ENCODE measurements at places on chromosomes 2 and 18.

- DNase-seq = no peak
Measured at GRCh38 chr2:9914384-9915065, 37.0 kb upstream of the GRHL1 start.

- no peak for DNase-seq
Measured at GRCh38 chr2:141933226-141933625, 197.6 kb downstream of the LRP1B start.

GRCh38 chr2:233163486-233164103 lies 87.9 kb upstream of the ATG16L1 start:
- DNase-seq = no peak

DNA sequence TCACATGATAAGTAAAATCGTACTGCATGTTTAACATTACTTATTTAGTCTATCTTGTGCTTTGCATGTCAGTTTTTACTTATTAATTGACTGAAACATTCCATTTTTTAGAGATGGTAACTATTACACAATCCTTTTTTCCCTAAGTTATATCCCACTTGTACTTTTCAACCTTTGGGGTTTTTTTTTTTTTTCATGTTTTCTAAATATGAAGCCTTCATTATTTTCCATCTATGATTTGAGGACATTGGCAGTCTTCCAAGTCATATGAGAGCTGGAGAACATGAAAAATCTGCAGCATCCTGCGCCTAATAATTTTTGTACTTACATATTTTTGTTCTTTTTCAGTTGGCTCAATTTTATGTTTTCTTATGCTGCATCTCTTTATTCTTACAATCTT lies 113.9 kb downstream of the MYO1B start:
- DNase-seq = no peak

- no peak for DNase-seq
Measured at GRCh38 chr2:131143803-131144202, 38.7 kb downstream of the PLEKHB2 start.

DNA sequence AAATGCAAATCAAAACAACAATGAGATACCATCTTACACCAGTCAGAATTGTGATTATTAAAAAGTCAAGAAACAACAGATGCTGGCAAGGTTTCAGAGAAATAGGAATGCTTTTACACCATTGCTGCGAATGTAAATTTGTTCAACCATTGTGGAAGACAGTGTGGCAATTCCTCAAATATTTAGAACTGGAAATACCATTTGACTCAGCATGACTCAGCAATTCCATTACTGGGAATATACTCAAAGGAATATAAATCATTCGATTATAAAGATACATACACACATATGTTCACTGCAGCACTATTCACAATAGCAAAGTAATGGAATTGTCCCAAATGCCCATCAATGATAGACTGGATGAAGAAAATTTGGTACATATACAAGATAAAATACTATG lies 516.7 kb downstream of the ERBB4 start:
- DNase-seq = no peak

DNA sequence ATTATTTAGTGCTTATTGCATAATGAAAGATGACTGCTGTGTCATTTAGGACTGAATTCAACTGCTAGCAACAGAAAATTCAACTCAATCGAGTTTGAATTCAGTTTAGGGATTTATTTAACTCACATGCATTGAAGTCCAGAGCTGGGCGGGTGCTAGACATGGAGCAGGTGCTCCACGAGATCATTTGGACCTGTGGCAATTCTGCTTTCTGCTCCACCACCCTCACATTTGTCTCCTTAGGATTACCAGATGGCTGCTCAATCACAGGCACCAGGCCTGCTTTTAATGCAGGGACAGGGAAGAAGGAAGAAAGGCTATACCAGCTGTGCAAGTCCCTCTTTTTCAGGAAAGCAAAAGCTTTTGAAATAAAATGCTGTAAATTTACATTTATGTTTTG lies 572.9 kb upstream of the SLC8A1 start:
- no peak for DNase-seq

DNA sequence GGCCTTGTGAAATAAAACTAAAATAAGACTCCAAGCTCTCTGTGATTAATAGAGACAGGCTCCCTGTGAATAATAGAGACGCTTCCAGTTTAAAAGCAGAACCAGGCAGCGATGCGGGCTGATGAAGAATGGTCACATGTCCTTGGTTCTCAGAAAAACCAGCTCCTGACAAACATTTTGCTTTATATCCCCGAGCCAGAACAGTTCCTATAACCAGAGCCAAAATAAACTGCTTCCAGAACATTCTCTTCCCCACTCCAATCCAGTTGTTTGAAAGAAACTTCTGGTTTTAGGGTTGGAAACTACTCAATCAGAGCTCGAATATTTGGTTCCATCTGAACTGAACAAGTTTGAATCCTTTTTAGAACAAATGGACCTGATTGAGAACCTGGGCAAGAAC lies 213.7 kb downstream of the TSN start:
- no peak for DNase-seq

GRCh38 chr2:220962556-220962955 lies 609.5 kb downstream of the EPHA4 start:
- DNase-seq = no peak

DNA sequence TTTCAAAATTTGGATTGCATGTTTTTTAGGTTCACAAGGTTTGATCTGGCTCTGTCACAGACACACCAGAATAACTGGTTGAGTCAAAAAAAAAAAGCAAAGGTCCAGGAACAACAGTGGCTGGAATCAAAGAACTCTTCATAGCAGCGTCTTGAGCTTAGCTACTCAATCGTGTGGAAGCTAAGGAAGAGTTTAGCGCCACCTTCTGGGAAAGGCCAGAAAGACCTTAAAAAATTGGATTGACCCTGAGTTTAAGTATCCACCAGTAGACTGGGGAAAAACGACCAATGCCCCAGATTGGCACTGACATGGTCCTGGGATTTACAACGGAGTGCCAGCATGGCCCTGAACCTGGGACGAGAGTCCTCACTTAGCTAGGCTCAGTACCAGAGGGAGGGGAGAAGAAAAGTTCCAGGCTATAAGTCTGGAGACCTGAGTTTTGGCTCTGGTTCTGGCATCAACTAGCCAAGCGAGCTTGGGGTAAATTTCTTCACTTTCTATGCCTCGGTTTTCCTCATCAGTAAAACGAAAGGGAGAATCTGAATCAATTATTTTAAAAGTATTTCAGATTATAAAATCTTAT lies 71.1 kb upstream of the TFCP2L1 start:
- no peak for DNase-seq

DNA sequence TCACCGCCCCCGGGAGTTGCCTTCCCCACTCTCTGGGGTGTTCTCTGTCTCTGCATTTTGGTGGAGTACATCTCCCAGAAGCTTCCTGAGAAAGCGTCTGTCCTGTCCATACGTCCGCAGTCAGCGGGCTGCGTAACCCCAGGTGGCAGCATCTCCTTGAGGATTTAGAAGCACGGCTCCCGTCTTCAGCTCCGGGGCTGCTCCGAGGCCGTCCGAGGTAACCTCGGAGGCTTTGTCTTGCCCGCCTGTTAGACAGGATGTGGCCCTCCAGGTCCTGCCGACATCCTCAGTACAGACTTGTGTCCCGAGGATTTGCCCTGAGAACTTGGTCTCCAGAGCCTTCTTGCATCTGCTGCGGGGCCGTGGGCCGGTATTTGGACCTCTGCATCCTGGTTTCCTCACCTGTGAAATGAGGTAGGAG lies 58.4 kb downstream of the CTDP1 start:
- no peak for DNase-seq

DNA sequence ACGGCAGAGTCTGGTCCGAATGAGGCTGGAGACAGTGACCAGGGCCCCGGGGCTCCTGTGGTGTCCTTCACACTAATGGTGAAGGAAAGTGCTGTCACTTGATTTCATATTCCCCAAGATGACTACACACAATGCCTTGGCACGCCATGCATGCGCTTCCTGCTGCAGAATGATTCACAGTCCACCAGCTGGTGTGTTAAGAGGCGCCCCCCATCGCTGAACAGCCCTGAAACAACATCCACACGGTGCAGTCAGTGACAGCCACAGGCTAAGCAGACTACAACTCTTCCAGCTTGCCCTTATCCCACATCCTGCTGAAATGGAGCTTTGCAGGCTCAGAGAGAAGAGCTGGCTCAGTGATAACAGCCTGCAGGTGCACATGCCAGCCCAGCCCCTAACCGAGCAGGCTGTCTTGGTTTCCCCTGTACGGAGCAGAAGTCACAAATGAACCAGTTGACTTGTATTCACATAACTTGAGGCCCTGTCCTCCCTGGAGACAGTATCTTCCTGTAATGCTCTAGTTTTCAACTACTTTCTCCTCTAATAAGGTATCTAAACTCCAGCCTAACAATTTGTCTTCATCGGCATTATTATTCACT lies 24.3 kb upstream of the CDH20 start:
- no peak for DNase-seq

DNA sequence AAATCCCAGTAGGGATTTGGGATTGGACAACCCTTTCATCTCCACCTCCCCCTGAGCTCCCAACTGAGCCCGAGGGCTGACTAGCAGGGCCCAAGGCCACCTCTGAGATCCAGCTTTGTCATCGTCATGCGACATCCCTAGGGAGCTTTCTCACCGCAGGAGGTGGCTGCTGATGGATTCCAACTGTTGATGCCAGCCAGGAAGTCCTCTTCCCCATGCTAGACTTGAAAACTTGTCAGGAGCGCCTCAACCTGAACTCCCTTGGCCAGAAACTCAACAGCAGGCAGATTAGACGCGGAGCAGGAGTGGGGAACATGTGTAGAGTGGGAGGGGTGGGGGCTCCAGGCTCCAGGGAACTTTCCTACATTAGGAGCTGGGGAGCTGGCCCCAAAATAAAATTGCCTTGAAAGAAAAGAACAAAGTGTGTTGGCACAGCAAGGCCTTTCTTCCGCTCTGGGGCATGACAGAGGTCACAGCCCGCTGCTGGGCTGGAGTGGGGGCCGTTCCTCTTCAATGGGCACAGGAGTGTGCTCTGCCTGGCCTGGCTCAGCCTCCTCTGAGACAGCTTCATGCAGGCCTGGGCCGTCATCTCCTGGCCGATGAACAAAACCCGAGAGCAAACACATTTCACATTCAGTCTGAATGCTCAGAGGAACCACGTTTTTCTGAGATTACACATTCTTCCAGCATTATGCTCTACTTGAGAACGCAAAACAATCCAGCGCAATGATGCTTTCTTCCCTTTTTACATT lies 34.5 kb downstream of the EMILIN2 start:
- no peak for DNase-seq

DNA sequence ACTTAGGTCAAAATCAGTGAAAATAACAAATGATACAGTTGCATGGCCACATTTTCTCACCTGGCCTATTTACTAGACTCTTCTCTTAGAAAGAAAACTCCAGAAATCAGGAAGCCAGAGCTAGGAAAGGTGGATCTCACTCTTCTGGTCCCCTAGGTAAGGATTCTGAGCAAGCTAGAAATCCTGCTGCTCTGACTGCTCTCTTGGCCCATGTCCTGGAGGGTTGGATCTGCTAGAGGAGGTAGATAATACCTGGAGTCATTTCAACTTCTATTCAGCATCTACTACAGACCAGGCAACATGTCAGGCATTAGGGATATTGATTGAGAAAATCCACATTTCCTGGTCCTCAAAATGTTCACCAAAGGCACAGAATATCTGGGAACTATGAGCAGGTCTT lies 34.9 kb downstream of the AKAIN1 start:
- DNase-seq = no peak

GRCh38 chr2:50763776-50764175 lies 268.2 kb downstream of the NRXN1 start:
- no peak for DNase-seq

GRCh38 chr2:673615-674320 lies 3.4 kb downstream of the TMEM18 start:
- DNase-seq = no peak

- DNase-seq = no peak
Measured at GRCh38 chr18:46546111-46546640, 110.8 kb downstream of the LOXHD1 start.

GRCh38 chr2:18381386-18381785 lies 179.1 kb downstream of the RDH14 start:
- DNase-seq = no peak

DNA sequence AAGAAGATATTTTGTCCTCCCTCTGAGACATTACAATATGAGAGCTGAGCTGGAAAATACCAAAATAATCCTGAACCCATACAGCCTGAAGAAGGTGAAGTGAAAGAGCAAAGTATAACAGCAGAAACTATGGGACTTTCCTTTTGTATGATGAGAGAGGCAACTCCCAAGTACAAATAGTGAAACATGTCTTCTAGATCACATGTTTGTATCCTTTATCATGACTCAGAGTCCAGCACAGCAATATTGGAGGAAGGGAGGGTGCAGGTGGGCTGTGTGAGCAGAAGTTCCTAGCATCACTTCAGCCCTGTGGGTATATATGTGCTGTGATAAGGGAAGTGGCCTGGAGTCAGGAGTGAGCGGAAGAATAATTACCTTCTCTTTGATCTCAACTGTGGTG lies 265.6 kb upstream of the NRXN1 start:
- no peak for DNase-seq

DNA sequence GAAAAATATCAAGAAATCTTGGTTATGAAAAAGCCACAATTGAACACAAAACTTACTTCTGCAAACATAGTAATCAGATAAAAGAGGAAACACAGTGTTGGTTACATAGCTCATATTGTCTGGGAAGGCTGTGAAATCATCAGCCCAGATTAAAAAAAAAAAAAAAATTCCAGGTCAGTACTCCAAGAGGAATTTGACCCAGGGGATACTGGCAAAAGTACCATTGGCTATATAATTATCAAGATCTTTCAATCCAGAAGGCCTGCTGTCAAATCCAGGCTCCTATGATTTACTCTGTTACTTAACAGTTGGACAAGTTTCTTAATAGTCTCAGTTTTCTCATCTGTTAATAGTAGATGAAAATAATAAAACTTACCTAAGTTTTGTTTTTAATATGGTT lies 12.9 kb upstream of the IKZF2 start:
- DNase-seq = no peak

- no peak for DNase-seq
Measured at GRCh38 chr2:8522687-8523086, 159.2 kb upstream of the ID2 start.

DNA sequence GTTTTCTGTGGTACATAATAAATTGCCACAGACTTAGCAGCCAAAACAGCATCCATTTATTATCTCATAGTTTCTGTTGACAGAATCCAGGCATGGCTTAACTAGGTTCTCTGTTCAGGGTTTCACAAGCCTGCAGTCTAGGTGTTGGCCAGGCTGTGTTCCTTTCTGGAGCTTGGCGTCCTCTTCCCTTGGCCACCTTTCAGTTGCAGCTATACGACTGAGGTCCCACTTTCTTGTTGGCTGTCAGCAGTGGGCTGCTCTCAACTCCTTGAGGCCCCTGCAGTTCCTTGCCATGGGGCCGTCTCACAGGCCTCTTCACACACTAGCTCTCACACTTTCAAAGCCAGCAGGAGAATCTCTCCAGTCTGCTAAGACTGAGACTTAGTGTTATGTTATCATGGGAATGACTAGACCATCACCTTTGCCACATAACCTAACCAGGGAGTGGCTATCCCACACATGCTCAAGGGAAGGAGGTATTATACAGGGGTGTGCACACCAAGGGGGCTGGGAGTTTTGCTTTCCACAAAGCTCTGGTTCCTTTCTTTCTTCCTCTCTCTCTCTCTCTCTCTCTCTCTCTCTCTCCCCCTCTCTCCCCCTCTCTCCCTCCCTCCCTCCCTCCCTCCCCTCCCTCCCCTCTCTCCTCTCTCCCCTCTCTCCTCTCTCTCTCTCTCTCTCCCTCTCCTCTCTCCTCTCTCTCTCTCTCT lies 15.8 kb downstream of the RIOK3 start:
- no peak for DNase-seq

Data from T-cell (primary cell).